ENCODE measurements at places on chromosomes 4 and X. TPM values are rescaled to one million over a fixed set of nuclear protein-coding genes. Genes with fewer than 3 reads are reported as not detected.

DNA sequence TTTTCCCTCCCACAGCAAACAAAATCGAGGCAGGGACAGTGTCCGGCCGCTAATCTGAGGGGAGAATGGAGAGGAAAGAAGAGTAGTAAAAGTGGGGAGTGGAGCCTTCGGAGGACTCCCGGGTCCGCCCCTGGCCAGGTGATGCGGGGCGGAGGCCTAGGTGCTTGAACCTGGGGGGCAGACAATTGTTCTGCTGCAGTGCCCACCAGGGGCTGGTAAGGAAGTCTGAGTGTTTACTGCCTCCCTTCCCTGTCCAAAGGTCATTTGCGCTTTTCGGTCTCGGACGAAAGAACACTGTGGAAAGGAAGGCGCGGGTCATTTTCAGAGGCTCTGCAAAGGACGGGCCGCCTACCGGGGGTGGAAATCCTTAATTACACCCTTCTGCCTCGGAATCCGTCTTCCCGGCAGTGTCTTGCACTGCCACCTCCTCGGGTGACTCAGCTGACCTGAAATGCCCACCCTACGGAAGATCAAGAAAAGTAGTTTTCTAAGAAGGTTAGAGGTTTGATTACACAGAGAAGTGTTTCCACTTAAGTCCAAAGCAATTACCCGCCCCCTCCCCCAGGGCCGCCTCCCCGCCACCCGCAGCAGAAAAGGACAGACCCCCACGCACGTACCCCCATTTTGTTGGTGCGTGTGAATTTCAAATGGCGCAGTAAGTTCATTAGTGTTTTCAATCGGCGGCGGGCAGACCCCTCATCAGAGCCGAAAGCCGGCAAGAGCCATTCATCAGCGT, 99.9 kb upstream of the TENM3 start:
- DNase-seq: no peak

The GPR119 gene
- not detected for polyA plus RNA-seq

The HSD17B10 gene
- polyA plus RNA-seq: 58.5 TPM

DNA sequence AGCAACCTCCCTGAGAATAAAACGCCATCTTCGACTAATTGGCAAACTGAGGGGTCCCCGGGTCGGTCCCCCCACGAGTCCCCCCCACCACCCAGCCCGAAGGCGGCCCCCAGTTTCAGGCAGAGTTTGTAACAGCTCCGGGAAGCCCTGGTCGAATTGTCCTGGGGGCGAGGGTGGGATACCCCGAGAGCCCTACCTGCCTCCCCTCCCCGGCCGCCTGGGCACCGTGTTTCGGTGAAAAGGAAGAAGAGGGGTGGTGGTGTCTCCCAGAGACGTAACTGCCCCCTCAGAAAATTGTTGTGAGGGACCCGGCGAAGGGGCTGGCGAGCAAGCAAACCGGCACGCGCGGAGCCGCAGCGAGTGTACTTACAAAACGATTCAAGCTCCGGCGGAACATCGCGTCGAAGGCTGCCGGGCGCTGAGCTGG, 1.2 kb downstream of the ATP11C start:
- no peak for DNase-seq

DNA sequence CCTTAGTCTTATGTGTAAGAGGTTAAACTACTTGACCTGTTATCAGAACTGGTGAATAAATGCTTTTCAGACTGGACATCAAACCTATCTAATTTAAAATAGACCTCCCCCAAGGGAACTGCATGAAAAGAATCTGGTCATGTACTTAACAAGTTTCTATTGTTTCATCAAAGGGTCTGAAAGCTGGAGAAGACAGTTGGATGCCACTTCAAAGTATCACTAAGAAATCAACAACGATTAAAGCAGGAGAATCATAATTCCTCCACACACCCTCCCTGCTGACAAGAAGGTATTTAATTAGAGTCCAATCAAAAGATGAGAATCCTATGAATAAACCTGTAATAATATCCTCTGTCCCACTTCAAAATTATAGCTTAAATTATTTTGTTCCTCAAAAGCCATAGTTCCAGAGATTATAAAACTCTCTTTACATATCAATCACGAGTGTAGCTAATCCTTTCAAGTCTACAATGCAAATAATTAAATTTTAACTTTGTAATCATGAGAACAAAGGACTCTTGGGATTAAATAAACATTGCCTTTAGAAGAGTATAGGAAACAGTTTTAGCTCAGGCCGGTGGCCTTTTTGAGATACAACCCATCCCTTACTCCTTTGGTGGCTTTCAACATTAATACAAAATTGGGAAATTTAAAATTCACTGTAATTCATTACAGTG, 35.1 kb downstream of the TSPAN5 start:
- DNase-seq: no peak
